Memory B cell (primary cell): ENCODE measurements at places on chromosomes 1 and 21.

DNA sequence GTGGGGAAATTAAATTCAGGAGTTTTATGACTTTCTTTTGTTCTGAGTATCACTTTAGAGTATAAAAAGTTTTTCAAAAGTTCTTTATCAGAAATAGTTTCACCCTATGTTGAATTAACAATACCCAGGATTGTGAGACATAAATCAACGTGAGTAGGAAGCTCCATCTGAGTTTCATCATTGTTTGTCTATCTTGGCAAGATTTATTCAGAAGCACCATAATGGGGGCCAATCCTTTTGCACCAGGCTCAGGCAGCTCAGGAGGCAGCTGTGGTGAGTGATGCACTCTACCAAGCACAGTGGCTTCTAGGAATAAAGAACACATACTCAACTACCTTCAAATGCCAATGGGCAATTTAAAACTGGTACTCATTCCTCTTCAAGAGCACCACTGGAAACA lies 12.0 kb downstream of the CREG1 start:
- DNase-seq, result no peak

DNA sequence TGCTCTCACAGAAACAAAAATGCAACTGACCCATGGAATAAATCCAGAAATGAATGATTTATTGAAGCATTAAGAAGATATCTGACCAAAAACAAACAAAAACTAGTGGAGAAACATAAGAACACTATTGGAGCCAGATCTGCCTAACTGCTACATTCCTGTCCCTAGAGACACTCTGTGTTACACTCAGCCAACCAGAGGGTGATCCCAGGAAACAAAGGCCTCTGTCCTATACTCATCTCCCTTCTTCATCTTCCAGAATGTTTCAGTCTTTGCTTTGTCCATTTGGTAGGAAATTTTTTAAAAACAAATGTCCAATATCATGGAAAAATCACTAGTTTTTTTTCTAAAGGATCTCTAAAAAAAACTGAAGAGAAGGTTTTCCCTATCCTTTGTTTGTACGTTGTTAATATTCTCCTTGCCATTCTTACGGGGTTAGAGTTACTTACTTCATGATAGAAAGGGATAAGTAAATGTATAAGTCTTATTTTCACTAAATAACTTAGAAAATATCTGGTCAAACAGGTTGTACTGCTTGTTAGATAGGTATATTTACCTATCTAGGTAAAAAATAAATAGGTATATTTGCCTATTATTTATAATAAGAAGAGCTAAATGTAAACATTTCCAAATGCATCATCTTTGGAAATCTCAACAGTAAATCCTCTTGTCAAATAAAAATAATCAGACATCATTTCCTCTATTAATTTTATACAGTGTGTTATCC lies 59.1 kb downstream of the NME7 start:
- DNase-seq, result no peak

GRCh38 chr1:214008791-214009422 lies 21.1 kb downstream of the PROX1 start:
- DNase-seq, result no peak

DNA sequence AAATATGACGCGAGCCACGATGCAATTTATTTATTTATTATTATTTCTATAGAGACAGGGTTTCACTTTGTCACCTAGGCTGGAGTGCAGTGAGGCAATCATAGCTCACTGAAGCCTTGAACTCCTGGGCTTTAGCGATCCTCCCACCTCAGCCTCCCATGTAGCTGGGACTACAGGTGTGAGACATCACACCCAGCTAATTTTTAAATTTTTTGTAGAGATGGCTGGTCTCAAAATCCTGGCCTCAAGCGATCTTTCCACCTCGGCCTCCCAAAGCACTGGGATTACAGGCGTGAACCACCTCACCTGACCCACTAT lies 63.6 kb downstream of the IRF2BP2 start:
- DNase-seq, result no peak

DNA sequence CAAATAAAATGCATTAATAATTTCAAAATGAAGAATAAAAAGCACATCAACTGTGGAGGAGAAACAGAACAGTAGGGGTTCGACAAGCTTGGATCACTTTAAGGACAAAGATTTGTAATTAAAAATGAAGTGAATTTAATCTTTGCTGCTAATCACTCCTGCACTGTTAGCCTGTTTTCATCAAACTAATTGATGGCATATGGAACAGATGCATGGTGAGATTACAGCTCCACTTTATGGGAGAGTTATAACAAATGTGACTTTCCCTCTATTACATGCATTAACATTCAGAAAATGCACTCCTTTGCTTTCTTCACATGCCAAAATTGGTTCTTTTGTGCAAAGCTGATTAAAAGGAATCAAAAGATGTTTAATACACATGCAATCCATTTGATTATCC lies 207.2 kb upstream of the C21orf91 start:
- no peak for DNase-seq

- no peak for DNase-seq
Measured at GRCh38 chr1:57796616-57797015, 372.8 kb upstream of the DAB1 start.

GRCh38 chr1:13663969-13664368 lies 36.0 kb upstream of the PRDM2 start:
- no peak for DNase-seq

DNA sequence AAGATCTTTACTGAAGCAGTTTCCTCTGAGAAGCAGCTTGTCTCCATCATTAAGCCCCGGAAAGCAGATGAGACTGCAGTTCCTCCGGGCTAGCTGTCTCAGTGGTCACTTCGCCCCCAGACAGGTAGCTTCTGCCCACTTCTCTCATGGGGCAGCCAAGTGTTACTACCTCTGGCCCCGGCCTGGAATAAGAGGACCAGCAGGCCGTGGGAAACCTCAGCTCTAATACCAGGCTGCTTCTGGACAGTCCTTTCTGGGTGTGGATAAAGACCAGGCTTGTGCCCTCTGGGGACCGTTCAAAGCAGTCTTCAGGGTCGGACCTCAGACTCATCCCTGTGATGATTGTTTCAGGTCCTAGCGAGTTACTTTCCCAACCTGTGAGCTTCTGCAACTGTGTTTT lies 54.8 kb downstream of the RUNX3 start:
- no peak for DNase-seq
